ENCODE measurements at places on chromosomes 5 and 9. TPM values are rescaled to one million over a fixed set of nuclear protein-coding genes. Genes with fewer than 3 reads are reported as not detected.
A peak's percentile ranks its signal among the peaks of the same experiment; 100 is the strongest.

Gene LECT2
- not detected for total RNA-seq

Gene ORM2
- not detected for total RNA-seq

- DNase-seq: no peak
Measured at GRCh38 chr5:150118561-150119229, 32.3 kb upstream of the CSF1R start.

GRCh38 chr5:93755716-93756115, 14.3 kb upstream of the POU5F2 start:
- no peak for DNase-seq

DNA sequence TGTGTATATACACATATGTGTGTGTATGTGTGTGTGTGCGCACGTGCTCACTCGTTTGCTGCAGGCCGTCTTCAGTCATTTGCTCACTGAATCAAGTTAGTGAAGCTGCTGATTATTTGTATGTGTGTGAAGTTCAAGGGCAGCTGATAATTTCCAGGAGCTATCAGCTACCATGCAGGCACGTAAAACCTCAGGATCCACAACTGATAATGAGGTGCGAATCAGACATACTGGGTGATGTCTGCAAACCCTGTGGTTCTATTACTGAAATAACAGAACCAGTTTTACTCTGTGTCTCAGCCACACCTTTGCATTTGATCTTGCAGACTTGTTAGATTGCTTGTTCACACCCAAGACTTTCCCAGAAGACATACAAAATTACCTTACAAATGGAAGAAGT, 257.6 kb downstream of the TAF11L14 start:
- no peak for DNase-seq

Gene CMYA5
- total RNA-seq: 0.05 TPM

- DNase-seq: no peak
Measured at GRCh38 chr9:33637881-33638280, 113.8 kb downstream of the ANKRD18B start.

- no peak for DNase-seq
Measured at GRCh38 chr9:107684224-107684623, 194.7 kb upstream of the KLF4 start.

Gene LTC4S
- total RNA-seq: 0.85 TPM

- DNase-seq: no peak
Measured at GRCh38 chr5:1235379-1235778, 10.2 kb downstream of the SLC6A18 start.

Gene PCDHB15
- total RNA-seq: 0.65 TPM

DNA sequence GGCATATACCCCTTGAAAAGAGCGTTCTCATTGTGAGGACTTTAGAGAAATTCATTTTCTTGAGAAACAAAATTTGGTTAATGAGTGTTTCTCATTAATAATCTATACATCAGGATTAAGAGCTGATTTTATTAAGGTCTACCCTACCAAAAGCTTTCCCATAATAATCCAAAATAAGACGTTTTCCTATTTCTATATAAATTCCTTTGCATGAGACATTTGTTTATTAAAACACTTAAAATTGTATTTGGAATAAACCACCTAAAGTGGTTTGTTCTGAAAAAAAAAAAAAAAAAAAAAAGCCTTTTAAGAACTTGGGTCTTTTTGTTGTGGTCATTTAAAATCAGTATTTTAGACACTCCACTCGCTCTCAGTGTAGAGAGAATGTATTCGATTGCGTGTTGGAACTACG, 695 bp upstream of the TMOD1 start:
- DNase-seq: no peak

Gene SLC4A9
- total RNA-seq: not detected

Gene GTF2H2
- 6.5 TPM for total RNA-seq

DNA sequence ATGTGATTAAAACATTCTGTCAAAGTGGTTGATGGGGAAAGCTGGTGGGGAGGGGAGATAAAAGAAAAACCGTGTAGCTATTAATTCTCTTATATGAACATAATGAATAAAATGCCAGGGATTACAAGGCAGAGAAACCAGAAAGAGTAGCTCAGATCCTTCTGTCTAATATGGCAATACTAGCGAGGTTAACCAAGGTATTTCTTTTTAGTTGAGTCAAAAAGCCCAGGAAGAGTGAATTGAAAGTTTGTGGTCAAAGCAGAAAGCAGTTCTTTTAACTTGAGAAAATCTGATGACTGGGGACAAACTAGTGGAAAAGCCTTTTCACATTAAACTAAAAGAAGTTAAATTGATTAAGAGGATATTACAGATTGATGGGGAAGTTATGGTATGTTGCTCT, 76.0 kb downstream of the ERBIN start:
- no peak for DNase-seq

GRCh38 chr9:14243514-14244042, 70.4 kb downstream of the NFIB start:
- peak; percentile 66 for DNase-seq

Gene SLC44A1
- total RNA-seq: 42.7 TPM

- peak; percentile 72 for DNase-seq
Measured at GRCh38 chr9:33466565-33467495, 6.9 kb downstream of the NOL6 start.

GRCh38 chr9:96294159-96294545, 7.8 kb downstream of the HSD17B3 start:
- DNase-seq: no peak

DNA sequence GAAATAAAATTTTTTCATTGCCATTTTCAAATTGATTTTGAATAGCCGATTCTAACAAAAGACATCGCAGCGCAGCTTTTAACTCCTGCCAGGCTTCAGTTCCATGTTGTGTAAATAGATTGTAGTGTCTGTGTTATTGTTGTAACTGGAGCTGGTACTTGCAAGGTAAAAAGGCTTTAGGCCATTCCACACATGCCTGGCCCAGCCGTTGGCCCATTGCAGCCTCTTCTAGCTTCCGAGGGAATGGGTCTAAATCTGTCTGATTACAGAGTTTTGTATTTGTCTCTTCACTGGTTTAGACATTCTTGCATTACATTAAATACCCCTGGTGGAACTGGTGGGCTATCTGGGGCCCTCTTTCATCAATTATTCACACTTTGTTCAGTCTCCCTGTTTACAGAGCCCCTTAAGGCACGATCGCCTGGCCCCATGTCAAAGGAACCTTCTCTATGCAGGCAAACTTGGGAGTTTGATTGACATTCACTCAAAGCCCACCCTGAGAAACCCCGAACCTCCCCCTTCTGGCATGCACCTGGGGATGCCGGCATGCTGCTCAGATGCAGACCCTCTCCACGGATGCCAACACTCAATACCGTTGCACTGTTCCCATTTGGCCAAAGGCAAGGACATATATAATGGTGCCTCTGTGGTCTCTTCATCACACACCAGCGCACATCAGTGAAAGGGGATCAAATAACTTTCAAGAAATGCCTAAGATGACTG, 281.7 kb upstream of the IRX2 start:
- no peak for DNase-seq

- DNase-seq: peak; percentile 53
Measured at GRCh38 chr9:106960258-106960657, 97.3 kb downstream of the ZNF462 start.

- peak; percentile 80 for DNase-seq
Measured at GRCh38 chr5:172412724-172413286, 41.5 kb downstream of the SH3PXD2B start.

DNA sequence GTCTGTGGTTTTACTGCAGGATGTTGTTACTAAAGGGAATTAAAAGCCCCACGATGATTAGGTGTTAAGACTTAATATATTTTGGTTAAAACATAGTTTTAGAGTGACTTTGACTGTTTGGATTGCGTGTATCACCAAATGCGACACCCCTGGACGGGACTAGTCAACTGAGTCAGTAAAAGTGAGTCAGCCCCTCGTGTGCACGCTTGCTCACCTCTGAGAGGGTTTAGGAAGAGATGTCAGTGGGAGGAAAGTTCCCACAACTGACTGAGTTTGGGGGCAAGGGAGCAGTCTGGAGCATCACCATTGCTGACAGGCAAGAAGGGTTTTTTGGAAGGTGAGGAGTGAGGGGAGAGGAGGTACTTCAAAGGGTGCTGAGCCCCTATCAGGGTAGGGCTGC, 14.4 kb upstream of the DMRT3 start:
- no peak for DNase-seq

DNA sequence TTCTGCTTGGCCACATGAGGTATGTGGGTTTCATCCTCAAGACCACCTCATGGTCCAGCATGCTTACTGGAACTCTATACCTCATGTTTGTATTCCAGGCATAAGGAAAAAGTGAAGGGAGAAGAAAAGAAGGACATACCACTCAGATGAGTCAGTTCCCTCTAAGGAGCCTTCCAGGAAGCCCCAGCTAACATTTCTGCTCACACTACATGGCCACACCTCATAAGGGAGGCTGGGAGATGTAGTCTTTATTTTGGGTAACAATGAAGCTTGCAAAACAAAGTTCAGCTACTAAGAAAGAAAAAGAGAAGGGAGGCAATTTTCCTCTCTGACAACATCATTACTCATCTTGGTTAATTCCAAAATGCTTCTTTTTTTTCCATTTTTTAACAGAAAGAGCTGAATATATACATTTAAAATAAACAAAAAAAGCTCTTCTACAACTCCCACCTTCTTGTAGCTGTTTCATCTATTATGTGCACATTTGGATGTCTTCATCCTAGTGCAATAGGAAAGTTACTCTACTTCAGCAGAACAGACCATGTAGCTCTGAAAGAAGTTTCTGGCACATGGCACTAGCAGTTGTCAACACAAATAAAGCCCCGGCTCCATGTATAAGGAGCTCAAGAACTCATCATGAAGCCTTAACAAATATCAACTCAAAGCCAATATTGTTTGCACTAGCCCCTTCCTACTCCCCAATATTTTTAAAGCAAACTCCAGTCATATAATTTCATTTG, 123.6 kb upstream of the CCDC112 start:
- DNase-seq: peak; percentile 73

- no peak for DNase-seq
Measured at GRCh38 chr9:84945878-84946538, 276.5 kb downstream of the NTRK2 start.

GRCh38 chr9:13427587-13427986, 148.1 kb upstream of the MPDZ start:
- DNase-seq: peak; percentile 87

Gene SEC24A
- 27.0 TPM for total RNA-seq

Gene LCN12
- total RNA-seq: not detected

DNA sequence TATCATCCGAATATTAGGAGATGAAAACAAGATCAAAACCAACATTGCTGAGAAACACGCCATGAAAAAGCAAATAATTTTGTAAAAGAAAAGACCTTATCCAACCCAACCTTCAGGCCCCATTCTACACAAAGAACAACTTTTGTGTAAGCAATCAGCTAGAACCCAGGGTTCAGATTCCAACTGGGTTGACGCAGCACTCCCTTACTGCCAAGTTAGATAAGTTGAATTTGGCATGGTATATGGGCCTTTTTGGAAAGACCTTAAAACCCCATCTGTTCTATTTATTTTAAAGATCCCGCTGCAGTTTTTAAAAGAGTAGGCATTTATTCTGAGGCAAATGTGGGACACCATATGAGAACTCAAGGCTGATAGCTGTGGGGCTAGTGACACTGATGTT, 2033.8 kb upstream of the WWC1 start:
- DNase-seq: no peak

Gene PCDHA5
- total RNA-seq: 0.17 TPM

DNA sequence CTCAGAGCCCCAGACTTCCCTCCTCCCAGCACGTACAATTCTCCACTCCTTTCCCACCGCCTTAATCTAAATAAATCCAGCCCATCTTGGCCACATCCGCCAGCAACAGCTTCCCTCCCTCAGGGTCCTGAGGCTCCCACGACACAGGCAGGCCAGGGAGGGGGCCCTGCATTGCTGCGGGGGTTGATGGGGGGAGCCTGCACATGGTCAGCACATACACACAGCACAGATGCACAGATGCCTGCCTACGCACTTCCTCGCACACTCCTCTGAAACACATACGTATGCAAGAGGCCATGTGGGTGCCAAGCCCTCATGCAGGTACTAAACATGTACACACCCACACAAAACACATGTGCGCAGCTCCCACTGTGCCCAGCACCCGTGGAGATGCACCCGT, 14.8 kb downstream of the PDGFRB start:
- DNase-seq: no peak
